ENCODE measurements at places on chromosomes 3 and 15.

DNA sequence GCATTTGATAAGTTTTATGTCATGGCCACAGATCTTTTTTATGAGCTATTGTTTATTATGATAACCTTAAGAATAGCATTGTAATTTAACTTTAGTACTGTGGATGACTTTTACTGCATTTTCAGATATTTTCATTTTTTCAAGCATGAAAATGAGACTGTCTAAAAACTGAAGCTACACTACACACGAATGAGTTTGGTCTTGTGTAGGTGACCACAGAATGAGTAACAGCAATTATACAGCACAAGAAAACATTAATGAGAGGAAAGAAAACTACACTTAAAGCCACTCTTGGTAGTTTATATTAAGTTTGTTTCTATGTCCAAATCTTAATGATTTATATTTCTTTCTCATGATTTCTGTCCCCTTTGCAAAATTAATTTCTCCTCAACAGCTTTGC lies 809.2 kb downstream of the NAALADL2 start:
- DNase-seq: no peak

- peak; percentile 59 for DNase-seq
These were observed 23.7 kb downstream of the CEP19 start for GRCh38 chr3:196688349-196688748.

DNA sequence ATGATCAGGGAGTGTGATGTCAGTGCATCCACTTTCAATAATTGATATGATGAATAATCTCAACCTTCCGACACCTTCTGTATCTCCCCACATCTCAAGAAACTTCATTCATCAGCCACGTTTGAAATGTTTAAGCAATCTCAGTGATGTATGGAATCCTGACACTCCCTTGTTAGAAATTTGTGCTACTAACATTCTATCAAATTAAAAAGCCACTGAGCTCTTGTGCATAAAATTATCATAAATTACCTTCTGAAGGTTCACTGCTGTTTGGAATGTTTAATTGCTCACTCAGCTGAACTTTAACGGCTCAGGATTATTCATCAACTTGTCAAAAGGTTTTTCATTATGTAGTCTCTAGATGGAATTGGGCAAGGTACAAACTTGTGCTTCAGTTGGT lies 108.4 kb upstream of the DPH6 start:
- no peak for DNase-seq

- no peak for DNase-seq
These were observed 29.5 kb downstream of the PFN2 start for GRCh38 chr3:149941186-149941585.

DNA sequence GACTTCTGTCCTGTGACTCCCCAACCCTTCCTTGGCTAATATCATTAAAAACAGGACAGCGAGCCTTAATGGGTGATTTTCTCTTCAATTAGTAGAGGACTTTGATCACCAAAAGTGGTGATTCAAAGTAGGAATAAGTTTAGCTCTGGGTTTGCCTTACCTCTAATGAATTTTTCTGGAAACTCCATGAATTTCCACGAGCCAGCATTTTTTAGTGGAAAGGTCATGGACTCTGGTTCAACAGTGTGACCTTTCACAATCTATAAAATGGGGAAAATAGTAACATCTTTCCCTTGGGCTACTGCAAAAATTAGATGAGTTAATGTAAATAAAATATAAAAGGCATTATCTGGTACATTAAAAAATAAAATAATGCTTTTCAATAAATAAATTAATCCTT lies 417.8 kb upstream of the NR2F2 start:
- no peak for DNase-seq

DNA sequence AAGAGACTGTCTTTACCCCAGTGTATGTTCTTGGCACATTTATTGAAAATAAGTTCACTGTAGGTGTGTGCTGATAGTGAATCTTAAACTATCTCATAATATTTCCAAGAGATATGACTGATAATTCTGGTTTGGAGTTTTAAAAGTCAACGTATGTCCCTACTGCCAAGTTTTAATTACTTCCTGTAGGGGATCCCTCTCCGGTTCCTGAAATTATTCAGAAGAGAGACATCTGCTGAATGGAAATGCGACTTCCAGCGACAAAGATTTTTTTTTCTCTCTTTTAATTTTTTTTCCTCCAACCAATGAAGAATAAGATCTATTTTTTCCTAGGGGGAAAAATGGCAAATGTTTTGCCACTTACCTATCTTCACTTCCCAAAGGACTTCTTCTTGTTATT lies 498.9 kb upstream of the TGFBR2 start:
- no peak for DNase-seq

GRCh38 chr3:53337167-53337940 lies 10.0 kb downstream of the DCP1A start:
- no peak for DNase-seq

DNA sequence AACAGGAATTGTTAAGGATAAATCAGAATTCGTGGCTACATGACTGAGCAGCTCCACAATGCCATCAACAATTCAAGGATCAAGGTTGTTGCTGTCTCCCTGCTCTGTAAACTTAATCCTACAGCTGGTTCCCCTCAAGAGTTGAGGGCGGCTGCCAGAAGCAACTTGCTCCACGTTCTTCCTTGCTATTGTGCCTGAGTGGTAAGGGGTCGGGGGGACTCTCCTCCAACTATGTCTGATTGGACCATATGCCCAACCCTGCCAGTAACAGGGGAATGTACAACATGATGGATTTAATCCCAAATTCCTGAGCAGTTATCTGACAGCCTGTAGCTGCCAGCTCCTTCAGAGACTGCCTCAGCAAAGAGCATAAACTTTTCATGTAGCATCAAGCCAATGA lies 37.9 kb upstream of the MECOM start:
- no peak for DNase-seq

Measured in GDM1 (cell line).